ENCODE measurements at places on chromosomes 2 and 18.

DNA sequence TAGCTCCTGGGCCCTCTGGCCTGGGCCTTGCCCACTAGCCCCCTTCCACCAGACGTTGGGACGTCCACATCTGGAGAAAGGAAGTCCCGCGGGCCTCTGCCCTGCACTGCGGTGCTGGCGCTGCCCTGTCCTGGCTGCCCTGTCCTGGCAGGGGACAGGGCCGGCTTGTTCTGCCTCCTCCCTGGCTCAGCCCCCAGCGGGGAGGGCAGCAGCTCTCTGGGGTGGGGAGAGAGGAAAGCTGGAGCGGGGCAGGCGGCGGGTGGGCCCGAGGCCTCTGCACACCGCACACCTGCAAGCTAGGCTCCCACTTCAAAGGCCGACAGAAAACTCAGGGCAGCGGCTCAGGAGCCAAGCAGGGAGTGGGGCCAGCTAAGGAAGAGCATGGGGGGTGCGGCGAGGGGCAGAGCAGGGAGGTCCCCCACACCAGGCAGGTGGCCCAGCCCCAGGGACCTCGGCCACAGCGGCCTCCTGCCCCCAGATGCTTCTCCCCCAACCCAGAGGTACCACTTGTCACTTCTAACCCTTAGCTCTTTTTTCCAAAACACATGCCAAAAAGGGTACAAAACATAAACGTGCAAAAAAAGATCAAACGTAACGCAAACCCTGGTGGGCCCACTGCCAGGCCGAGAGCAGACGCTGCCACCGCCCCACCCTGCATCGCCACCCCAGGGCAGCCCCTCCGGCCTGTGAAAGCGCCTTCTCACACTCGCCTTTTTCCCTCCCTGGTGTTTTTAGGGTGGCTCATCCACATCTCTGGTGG, 13.5 kb downstream of the SNED1 start:
- no peak for DNase-seq

- peak; percentile 93 for DNase-seq
Measured at GRCh38 chr2:63840081-63840784, 1.5 kb upstream of the UGP2 start.

DNA sequence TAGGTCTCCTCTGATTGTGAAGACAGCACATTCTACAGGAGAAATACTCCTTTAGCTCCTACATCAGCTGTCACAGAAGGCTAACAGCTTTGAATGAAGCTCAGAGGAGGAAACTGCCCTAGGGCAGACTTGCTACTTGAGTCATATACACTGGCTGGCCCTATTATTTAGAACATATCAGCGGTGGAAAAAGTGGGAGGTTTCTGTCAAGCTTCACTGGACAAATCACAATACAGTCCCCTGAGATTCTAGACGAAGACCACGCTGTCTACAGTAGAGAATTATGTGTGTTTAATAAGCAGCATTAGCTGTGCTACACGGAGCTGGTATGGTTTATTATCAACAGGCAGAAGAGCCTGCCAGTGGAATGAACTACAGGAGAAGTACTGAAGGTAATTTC, 230.9 kb upstream of the FSIP2 start:
- no peak for DNase-seq

GRCh38 chr2:209806318-209806717, 34.7 kb downstream of the UNC80 start:
- no peak for DNase-seq

DNA sequence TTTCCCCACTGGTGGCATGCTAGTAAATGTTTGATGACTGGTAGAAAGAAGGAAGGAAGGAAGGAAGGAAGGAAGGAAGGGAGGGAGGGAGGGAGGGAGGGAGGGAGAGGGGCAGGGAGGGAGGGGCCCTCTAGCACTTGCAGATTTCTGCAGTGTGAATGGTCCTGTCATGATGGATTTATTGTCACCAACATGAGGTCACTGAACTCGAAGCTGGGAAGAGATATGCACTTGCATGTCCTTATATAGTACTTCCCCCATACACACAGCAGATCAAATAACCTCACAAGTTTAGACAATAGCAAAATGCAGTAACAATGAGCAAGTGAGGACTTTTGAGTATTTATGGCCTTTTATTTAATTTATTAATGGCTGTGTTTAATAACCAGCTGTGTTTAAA, 44.5 kb upstream of the CXCR4 start:
- DNase-seq: no peak

DNA sequence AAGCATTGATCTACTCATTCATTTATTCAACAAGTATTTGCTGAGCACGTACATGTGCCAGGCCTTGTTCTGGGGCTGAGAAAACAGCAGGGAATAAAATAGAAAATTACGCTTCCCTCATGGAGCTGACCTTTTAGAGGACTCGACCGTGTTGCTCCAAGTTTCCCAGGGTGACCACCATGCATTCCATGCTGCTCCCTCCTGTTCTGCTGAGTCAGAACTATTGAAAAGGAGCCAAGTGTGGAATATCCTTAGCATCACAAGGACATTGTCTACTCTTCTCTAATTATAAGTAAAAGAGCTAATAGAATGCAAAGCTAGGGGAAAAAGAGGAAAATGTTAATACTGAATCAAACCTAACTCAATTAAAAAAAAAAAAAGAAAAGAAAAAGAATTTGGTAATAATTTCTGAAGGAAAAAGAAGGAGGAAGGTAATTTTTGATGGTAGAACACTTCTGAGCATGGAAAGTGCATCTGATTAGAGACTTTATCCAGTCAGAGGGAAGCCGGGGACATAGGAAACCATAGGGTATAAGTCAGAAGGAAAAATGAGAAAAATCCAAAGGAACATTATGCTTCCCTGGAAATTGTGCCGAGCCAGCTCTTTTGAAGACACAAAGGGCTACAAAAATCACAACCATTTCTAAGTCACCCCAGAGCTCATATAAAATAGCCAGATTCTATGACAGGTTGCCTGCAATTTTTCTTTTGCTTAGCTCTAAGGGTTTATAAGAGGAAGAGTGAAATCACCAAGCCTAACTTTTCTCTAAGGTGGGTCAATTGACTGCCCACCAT, 339.4 kb downstream of the RND3 start:
- DNase-seq: no peak

DNA sequence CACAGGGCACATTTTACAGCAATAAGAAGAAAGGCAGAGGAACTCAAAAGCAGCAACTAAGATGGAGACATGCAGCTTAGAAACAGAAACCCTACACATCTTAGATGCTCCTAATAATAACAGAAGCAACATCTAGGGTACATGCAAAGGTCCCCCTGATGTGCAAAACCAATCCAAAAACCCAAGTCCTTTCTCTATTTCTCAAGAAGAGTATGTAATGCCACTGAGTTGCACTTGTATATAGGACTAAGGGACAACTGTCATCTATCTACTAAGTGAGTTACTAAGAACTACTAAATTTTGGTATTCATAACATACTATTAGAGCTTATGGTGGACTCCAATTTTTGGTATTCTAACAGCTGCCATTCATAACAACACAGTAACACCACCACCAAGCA, 28.4 kb downstream of the HNRNPLL start:
- DNase-seq: no peak

GRCh38 chr2:211247751-211248150, 691.4 kb downstream of the CPS1 start:
- DNase-seq: no peak

DNA sequence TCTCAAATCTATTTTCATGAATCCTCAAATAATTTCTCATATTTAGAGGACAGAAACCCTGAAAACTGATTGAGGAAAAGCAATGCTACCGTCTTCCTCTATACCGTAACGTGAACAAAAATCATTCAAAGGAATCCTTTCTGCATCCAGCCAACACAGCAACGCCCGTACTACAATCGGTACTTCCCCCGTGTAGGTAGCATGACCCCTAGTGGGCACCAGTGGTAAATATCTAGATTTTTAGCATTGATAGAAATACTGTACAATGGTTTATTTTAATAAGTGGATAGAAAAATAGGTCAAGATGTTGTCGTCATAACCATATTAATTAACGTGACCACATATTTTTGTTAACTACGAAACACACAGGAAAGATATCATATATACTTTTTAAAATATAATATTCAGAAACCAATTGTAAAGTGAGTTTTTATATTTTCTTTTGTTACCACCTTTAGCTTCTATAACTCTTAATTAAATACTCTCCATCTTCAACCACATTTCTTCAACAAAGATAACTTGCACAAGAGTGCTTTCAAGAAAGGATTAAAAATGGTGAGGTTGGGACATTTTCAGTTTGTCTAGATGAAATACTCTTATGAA, 194.1 kb downstream of the SS18 start:
- peak; percentile 79 for DNase-seq

DNA sequence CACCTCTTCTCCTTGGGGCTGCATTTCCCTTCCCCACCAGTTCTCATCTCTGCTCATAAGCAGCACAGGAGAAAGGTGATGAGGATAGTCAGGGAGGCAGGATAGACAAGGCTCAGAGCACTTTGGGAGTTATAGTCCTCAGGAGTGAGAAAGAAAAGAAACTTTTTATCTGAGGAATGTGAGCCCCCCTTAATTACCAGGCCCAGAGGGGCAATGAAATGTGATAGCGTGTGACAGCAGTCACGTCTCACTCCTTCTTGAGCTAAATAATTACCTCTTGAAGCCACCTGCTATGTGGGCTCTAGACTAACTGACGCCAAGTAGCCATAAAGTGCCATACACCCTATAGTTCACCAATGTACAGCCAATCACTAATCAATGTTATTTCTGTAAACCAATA, 105.8 kb downstream of the SPP2 start:
- DNase-seq: no peak

- DNase-seq: no peak
Measured at GRCh38 chr18:55654986-55655385, 67.0 kb upstream of the TCF4 start.

DNA sequence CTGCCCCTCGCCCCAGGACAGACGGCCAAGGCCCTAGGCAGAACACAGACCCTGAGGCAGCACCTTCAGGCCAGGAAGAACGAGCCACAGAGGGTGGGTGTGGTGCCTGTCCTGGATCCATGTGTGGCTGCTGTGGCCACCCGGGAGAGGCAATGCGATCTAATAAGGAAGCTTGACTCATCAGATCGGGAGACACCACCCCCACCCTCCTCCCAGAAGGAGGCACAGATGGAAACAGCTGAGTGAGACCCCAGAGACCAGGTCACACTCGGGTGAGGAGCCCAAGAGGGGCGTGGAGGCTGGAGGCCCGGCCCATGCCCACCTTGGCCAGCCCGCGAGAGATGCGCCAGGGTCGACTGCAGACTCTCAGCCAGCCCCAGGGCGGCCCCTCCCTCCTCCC, 20.3 kb downstream of the KCNG2 start:
- DNase-seq: no peak

- DNase-seq: no peak
Measured at GRCh38 chr18:8830067-8831060, 125.0 kb downstream of the MTCL1 start.

- DNase-seq: no peak
Measured at GRCh38 chr2:239829326-239829725, 195.8 kb downstream of the NDUFA10 start.

DNA sequence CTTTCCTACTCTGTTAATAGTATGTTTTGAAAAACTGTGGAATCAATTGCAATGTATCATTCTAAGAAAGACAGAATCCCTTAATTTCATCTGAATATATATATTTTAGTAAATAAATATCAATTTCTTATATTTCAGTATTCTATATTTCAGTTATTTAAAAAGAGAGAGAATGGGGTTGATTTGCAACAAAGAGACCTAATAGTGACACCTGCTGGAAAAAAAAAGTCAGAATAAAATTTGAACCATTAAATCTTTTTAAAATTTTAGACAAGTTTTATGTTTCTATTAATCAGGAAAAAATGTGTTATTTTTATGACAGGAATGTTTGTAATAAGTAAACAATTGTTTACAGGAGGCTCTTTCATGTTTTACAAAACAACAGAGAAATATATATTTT, 20.7 kb upstream of the CCNT2 start:
- peak; percentile 24 for DNase-seq

DNA sequence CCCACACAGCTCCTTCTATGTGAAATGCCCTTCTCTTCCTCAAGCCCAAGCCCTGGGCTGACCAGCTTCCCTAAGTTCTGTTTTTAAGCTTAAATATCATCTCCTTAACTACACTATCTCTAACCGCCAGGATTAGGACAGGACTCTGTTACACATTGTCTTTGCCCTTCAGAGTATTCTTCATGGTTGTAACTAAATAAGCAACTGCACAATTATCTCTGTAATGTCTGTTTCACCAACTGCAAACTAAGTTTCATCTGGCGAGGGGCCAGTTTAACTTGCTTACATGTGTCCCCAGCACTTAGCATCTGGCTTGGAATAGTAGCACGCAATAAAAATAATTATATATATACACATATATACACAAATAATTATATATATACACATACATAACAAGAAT, 1.1 kb upstream of the ERMN start:
- no peak for DNase-seq

GRCh38 chr18:35671966-35672603, 90.5 kb downstream of the GALNT1 start:
- DNase-seq: no peak

GRCh38 chr2:2758793-2759367, 427.8 kb upstream of the MYT1L start:
- DNase-seq: no peak
